ENCODE measurements at places on chromosomes 6 and 20.

DNA sequence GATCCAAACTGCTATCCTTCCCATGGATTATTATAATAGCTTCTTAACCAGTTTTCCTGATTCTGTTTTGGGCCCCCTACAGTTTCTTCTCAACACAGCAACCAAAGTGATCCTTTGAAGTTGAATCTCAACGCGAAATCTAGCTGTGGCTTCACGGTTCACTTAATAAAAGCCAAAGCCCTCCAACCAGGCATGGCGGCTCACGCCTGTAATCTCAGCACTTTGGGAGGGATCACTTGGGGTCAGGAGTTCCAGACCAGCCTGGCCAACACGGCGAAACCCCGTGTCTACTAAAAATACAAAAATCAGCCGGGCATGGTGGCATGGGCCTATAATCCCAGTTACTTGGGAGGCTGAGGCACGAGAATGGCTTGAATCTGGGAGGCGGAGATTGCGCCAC, 3.3 kb downstream of the RMND1 start:
- DNase-seq, result no peak

DNA sequence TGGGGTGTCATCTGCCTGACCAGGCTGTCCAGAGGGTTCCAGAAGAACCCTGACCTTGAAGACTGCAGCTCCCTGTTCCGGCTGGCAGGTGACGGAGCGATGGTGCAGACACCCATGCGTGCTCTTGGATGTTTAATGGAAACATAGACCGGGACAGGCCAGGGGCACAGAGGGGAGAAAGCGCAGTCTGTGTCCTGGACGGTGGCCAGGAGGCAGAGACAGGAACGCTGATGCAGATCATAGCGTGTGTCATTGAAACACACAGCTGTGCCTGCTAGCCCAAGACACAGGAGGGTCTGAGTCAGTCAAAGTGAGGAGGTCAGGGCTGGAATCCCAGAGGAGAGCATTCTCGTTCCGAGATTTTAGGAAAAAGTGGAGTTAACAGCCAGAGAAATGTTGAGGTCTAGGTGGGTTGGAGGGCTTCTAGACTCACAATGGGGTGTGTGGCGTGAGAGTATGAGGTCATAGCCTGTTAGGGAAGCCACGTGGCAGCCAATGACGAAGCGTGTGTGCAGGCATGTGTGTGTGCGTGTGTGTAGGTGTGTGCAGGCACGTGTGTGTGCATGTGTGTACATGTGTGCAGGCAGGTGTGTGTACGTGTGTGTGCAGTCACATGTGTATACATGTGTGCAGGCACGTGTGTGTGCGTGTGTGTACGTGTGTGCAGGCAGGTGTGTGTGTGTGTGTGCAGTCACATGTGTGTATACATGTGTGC, 167.0 kb downstream of the ERMARD start:
- no peak for DNase-seq

DNA sequence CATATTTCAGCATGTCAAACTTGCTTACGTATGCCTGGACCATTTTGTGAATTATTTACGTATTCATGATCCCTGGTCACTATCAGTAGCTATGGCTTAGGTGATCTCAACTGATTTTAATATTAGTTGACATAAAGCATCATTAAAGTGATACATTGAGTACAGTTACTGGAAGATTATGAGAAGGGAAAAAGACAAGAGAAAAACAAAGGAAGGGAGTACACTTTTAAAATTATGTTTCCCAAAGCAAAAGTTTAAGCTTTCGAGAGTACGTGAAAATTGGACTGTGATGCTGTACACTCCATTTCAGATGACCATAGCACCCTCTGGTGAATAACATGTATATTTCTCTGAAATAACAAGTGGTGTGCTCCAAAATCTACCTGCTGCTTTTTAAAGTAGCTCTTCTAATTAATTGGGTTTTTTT, 215.0 kb upstream of the HSF2 start:
- no peak for DNase-seq

- no peak for DNase-seq
Observed at GRCh38 chr20:9507544-9508239, 6.7 kb upstream of the LAMP5 start.

DNA sequence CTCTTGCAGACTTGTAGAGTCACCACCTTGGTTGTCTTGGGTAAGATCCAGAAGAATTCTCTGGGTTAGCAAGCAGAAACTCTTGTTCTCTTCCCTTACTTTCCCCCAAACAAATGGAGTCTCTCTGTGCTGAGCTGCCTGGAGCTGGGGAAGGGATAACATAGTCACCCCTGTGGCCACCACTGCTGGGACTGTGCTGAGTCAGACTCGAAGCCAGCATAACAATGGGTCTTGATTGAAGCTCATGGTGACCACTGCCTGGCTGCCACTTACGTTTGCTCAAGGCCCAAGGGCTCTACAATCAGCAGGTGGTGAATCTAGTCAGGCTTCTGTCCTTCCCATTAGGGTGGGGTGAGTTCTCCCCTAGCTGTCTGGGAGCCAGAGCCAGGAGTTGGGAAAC, 15.4 kb upstream of the ERVFRD-1 start:
- DNase-seq, result no peak

DNA sequence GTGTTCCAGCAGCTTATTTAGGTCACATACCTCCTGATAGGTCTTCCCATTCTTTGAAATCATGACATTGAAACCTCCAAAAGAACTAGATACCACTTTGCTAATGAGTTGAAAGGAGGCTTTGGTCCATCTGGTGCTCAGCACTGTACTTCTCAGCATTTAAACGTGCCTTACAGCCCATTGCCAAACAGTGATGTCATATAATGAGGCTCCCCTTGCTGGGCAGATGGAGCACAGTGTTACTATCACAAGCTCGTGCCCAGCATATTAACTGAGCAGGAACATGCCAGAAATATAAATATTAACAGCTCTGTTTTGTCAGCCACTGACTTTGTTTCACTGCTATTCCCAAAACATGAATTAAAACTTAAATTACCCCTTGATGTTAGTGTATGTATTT, 25.5 kb upstream of the MAPK13 start:
- no peak for DNase-seq

- DNase-seq, result no peak
Observed at GRCh38 chr6:11586536-11586935, 49.0 kb downstream of the TMEM170B start.

DNA sequence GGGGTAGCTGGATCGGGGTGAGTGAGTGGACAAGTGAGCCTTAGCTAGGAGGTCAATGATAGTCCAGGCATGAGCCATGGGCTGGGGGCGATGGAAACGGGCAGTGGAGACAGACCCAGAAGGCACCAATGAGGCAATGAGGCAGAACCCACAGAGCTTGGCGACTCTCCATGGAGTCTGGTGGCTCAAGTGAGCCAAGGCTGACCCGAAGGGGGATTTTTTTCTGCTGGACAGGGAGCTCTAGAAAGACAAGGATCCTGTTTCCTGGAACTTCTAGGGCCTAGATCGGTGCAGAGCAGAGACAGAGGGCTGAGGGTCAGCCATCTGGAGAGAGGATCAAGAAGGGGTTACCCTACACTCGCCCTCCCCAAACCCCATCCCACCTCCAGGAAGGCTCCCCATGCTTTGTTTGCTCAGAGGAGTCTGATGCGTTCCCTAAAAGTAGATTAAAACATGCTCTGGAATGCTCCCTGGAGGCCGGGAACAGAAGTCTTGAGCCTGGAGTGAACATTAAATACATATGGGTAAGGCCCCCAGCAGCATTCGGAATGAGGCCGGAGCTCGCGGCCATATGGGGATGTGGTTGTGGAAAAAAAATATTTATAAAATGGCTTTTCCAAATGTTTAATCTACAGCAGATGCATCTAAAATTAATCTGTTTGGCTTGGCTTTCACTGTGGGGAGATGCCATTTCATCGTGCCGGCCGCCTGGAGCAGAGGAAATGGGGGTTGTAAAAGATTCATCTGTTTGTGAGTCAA, 237.8 kb upstream of the PMEPA1 start:
- no peak for DNase-seq

- no peak for DNase-seq
Observed at GRCh38 chr6:5398530-5398929, 137.2 kb downstream of the FARS2 start.

- DNase-seq, result no peak
Observed at GRCh38 chr6:137795501-137795900, 71.6 kb upstream of the TNFAIP3 start.

- no peak for DNase-seq
Observed at GRCh38 chr20:1005452-1006027, 3.4 kb upstream of the RSPO4 start.

DNA sequence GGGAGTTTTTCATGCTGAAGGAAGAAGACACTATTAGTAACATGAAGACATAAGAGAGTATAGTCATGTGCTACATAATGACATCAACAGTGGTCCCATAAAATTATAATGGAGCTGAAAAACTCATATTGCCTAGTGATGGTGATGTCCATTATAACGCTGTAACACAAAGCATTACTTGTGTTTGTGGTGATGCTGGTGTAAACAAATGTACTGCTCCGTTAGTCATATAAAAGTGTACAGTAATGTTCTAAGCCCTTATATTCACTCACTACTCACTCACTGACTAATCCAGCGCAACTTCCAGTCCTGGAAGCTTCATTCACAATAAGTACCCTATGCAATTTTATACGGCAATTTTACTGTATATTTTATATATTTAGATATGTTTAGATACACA, 26.8 kb upstream of the ASF1A start:
- DNase-seq, result no peak

GRCh38 chr6:136751522-136751956, 40.7 kb downstream of the MAP3K5 start:
- no peak for DNase-seq

DNA sequence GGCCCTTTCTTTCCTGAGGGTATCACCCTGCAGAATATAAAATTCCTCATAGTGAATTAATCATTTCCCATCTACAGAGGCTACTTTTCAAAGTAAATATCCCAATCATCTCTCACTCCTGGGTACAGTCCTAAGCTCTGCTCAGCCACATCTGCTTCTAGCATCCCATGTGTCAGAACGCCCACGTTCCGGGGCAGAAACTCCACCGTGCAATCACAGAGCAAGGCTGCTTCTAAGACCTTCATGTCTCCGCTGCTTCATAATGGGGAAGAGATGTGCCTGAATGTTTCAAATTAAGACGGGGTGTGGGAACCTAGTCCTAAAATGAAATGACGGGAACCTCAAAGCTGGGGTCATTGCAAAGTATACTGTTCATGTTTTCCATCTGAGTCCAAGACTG, 208.8 kb upstream of the GMDS start:
- DNase-seq, result no peak

- DNase-seq, result no peak
Observed at GRCh38 chr6:31394381-31394780, 9.0 kb upstream of the MICA start.

- DNase-seq, result no peak
Observed at GRCh38 chr6:38876475-38876874, 161.4 kb downstream of the DNAH8 start.

- DNase-seq, result no peak
Observed at GRCh38 chr20:56554869-56555268, 21.8 kb downstream of the FAM209B start.

DNA sequence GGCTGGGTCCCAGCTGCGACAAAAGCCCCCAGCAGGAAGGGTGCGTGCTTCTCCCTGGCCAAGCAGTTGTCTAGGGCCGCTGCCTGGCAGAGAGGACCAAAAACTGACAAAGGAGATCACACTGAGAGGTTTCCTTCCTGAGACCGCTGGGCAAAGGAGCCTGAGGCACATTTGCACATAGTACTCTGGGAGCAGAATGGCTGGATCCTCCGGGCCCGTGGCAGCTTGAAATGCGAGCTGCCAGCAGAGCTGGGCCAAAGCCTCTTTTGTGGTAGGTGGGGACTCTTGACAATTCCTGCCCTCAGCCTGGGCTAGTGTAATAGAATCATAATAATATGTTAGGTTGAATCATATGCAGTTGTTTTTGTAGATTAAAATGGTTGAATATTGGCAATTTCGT, 33.1 kb upstream of the RNF8 start:
- no peak for DNase-seq

GRCh38 chr20:50478162-50478990, 31.8 kb upstream of the PTPN1 start:
- peak; percentile 59 for DNase-seq

GRCh38 chr6:6224933-6225486, 95.5 kb downstream of the F13A1 start:
- no peak for DNase-seq

DNA sequence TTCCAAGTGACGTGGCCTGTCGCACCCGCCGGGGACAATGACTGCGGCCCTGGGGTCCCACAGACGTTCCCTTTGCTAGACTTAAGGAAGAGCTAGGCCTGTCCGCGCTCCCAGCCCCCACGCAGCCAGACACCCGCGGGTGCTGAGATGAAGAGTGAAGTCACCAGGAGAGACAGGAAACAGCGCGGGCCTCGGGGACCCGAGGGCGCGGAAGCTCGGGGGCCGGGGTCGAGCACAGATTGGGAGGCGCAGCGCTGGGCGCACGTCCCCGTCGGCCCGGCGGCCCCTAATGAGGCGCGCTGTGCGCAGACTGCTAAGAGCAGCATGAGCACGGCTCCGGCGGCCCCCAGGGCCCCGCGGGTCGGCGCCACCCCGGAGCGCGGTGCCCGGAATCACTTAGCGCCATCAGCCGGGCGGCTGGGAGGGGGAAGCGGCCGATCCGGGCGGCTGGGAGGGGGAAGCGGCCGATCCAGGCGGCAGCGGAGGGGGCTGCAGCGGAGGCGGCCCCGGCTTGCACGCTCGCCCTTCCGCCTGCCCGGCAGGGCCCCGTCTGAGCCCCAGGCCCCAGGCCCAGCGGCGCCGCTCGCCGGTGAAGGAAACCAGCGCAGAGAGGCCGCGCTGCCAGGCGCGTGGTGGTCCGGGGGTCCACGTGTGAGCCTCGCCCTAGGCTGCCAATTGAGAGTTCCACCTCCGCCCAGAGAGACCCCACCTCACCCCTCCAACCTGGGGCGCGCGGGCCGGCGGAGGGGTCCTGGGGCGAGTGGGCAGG, 8.3 kb upstream of the AVP start:
- DNase-seq, result no peak

DNA sequence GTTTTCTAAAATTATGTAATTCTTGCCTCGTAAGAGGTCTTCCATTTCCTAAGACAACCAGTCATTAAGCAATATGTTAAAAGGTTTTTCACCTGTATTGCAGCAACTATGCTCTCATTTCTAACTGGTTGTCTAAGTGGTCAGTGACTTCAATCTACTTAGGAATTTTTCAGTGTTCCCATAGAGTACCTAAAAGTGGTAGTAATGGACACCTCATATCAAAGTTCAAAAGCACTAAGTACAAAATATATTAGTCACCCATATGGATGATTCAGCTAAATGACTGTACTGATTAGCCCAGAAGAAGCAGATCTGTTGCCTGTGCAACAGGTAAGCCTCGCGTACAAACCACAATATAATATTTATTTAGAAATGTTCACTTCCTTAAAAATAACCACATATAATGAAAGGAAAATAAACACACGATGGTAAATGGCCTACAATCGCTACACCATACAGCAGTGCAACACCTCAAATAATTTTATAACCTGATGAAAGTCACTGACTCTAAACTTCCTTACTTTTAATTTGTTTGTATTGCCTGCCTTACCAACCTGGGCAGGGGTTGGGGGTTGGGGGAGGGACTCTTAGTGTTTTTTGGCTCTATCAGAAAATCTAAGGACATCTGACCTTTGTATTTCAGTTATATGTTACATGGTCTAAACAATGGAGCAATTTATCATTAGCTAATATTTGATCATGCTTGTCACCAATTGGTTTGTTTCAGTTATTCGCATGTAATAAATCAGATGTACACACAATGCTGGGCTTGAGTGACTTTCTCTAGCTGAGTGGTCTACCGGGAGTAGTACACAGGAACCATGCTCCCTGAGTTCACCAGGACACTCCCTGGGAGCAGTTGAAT, 105.9 kb downstream of the HIVEP2 start:
- no peak for DNase-seq

- DNase-seq, result no peak
Observed at GRCh38 chr6:142884214-142885035, 60.6 kb downstream of the HIVEP2 start.
